Gastrocnemius medialis (tissue), 4 donors: ENCODE measurements at places on chromosomes 7 and 10. TPM values are rescaled to one million over a fixed set of nuclear protein-coding genes. Genes with fewer than 3 reads are reported as not detected.

DNA sequence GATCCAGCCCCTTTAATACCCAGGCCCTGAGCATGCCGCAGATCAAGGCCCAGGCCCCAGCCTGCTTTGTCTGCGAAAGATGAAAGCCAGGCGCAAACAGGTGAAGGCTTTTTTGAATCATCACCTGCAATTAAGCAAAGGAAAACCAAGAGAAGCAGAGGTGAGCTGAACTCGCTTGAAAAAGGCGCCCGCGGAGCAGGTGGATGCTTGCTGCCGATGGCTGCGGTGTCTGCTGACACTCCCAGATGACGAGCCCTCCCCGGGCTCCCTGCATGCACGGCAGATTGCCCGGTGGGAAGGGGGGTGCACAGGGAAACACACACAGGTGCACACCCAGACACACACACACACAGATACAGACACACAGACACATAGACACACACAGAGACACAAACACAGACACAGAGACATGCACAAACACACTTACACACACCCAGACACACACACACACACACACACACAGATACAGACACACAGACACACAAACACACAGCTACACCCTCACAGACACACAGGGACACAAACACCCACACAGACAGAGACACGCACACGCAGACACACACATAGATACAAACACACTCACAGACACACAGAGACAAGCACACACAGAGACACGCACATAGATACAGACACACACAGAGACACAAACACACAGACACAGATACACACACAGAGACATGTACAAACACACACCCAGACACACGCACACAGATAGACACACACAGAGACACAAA lies 142.6 kb upstream of the RNF32 start:
- H3K27me3 ChIP-seq: no peaks in the 10 kb centered on the region
- H3K36me3 ChIP-seq: no peaks in the 10 kb centered on the region
- no peaks in the 10 kb centered on the region for H3K4me1 ChIP-seq
- H3K27ac ChIP-seq: no peak overlapping the region
- DNase-seq: no peak
- H3K4me3 ChIP-seq: no peak overlapping the region

- H3K4me3 ChIP-seq: no peak overlapping the region
- no peak for DNase-seq
- peaks cover 5% of the 10 kb centered on the region for H3K27me3 ChIP-seq
- no peaks in the 10 kb centered on the region for H3K4me1 ChIP-seq
- H3K27ac ChIP-seq: no peak overlapping the region
Observed at GRCh38 chr7:138668946-138669345, 32.2 kb downstream of the SVOPL start.

GRCh38 chr7:73774923-73775322 lies 4.9 kb upstream of the CLDN3 start:
- no peak for DNase-seq
- H3K4me3 ChIP-seq: no peak overlapping the region
- H3K36me3 ChIP-seq: no peaks in the 10 kb centered on the region
- H3K27ac ChIP-seq: no peak overlapping the region
- no peaks in the 10 kb centered on the region for H3K4me1 ChIP-seq

- DNase-seq: no peak
- no peaks in the 10 kb centered on the region for H3K36me3 ChIP-seq
- no peaks in the 10 kb centered on the region for H3K27me3 ChIP-seq
- no peaks in the 10 kb centered on the region for H3K4me1 ChIP-seq
- no peak overlapping the region for H3K27ac ChIP-seq
Observed at GRCh38 chr10:32189400-32190084, 133.3 kb upstream of the KIF5B start.

DNA sequence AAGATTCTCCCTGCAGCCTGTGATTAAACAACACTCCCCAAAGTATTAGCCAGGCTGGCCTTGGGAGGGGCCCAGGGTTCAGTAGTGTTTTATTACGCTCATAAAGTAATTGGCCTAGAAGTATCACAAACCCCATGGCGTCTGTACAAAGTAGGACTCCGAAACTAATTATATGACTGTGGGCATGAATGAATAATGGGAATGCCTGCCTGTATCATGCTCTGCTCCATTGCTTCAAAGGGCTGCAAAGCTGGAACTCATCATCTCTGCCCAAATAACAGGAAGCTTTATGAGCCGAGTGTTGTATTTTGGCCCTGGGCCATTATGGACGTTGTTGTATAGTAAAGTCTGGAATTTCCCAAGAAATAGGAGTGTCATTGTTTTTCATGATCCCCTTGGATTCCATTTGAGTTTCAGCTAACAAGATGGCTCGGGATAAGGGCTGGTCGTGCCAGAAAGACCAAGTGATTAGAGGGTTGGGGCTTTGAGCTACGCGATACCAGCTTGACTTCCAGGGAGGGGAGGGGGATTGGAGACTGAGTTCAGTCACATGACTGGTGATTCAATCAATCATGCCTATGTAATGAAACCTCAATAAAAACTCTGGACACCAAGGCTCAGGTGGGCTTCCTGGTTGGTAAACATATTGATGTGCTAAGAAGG lies 65.3 kb upstream of the NPTX2 start:
- no peak for DNase-seq
- H3K27ac ChIP-seq: no peak overlapping the region
- H3K4me1 ChIP-seq: no peaks in the 10 kb centered on the region
- H3K36me3 ChIP-seq: no peaks in the 10 kb centered on the region
- H3K4me3 ChIP-seq: no peak overlapping the region

- no peak overlapping the region for H3K27ac ChIP-seq
- H3K4me1 ChIP-seq: no peaks in the 10 kb centered on the region
- H3K36me3 ChIP-seq: no peaks in the 10 kb centered on the region
Observed at GRCh38 chr10:93629647-93630305, 17.4 kb downstream of the PDE6C start.

The LIPJ gene
- total RNA-seq: 0.09 TPM

DNA sequence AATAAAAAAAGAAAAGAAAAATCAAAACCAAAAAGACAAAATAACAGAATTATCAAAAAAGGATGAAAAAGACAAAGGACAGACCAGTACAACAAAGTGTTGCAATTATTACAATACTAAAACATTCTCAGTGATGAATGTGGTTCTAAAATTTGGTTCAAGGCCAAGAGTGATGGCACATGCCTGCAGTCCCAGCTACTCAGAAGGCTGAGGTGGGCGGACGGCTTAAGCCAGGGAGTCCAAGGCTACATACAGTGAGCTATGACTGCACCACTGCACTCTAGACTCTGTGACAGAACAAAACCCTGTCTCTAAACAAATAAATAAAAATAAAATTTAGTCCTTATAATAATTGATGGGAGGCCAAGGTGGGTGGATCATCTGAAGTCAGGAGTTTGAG lies 14.5 kb downstream of the BAZ1B start:
- H3K4me1 ChIP-seq: peaks cover 7% of the 10 kb centered on the region
- H3K27ac ChIP-seq: no peak overlapping the region
- H3K4me3 ChIP-seq: no peak overlapping the region
- no peak for DNase-seq
- H3K27me3 ChIP-seq: no peaks in the 10 kb centered on the region

GRCh38 chr10:17764142-17764541 lies 12.1 kb downstream of the TMEM236 start:
- no peaks in the 10 kb centered on the region for H3K36me3 ChIP-seq
- no peak for DNase-seq
- no peaks in the 10 kb centered on the region for H3K4me1 ChIP-seq
- H3K27me3 ChIP-seq: no peaks in the 10 kb centered on the region
- H3K4me3 ChIP-seq: no peak overlapping the region
- no peak overlapping the region for H3K27ac ChIP-seq

- no peaks in the 10 kb centered on the region for H3K27me3 ChIP-seq
- no peak for DNase-seq
- H3K36me3 ChIP-seq: no peaks in the 10 kb centered on the region
- no peak overlapping the region for H3K27ac ChIP-seq
- H3K4me1 ChIP-seq: no peaks in the 10 kb centered on the region
Observed at GRCh38 chr7:4519819-4520520, 162.1 kb upstream of the FOXK1 start.

- H3K27me3 ChIP-seq: no peaks in the 10 kb centered on the region
- DNase-seq: no peak
- H3K27ac ChIP-seq: no peak overlapping the region
- H3K4me3 ChIP-seq: no peak overlapping the region
Observed at GRCh38 chr7:88268051-88268450, 38.6 kb downstream of the STEAP4 start.

The NRBF2 gene
- total RNA-seq: 29.2 TPM

DNA sequence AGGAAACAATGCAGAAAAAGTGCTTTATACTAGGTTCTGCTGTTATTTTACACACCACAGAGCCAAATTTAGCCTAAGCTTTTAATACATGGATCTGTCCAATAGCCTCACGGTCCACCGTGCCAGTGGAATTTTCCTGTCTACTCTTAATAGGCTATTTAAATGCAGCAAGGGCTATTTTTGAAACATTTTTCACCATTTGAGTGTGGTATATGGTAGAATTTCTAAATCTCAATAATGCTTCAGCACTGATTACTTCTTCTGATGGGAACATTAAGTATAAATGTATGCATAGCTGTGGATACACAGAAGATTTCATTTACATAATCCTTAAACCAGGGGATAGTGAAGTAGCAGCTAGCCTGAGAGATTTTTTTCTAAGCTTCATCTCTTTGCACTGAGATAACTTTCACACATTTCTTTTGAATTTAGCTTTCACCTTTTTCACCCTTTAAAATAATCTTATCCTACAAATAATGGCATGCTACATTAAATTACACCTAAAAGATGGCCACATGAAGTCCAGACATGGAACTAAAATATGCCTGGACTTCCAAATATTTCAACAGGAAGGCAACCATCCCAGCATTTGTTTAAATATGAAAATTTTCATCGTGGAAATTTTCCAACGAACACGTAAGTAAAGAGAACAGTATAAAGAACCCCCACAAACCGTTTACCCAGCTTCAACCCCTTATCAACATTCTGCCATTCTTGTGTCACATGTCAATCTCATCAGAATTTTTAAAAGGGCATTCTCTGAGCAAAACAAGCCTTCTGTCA lies 45.4 kb downstream of the AMPH start:
- H3K27ac ChIP-seq: no peak overlapping the region
- H3K27me3 ChIP-seq: no peaks in the 10 kb centered on the region
- no peaks in the 10 kb centered on the region for H3K36me3 ChIP-seq
- no peaks in the 10 kb centered on the region for H3K4me1 ChIP-seq

The SYT15B gene
- 1.6 TPM for total RNA-seq

GRCh38 chr10:16545116-16545736 lies 23.5 kb upstream of the C1QL3 start:
- H3K4me3 ChIP-seq: no peak overlapping the region
- H3K4me1 ChIP-seq: no peaks in the 10 kb centered on the region
- H3K27ac ChIP-seq: no peak overlapping the region
- H3K27me3 ChIP-seq: no peaks in the 10 kb centered on the region

DNA sequence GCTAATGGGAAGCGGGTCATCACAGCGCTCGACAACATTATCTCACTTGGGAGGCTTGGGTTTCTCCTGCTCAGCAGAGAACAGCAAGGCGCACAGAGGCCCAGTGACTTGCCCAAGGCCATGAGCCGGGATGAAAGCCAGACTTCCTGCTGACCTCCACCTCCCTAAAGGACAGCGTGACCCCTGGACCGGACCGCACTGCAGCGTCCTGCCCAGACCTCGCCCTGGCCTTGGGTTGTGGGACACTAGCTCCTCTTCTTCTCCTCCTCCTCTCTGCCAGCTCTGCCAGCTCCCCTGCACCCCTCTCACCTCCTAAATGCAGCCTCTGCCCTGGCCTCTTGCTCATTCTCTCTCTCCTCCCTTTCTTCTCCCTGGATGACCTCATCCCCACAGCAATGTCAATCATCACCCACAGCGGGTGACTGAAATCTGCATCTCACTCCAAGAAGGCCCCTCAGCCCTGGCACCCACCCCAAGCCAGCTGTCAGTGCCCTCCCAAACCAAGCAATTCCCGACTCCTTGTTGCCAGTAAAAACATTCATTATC lies 19.4 kb downstream of the SPOCK2 start:
- no peak overlapping the region for H3K4me3 ChIP-seq
- no peak for DNase-seq
- no peak overlapping the region for H3K27ac ChIP-seq
- H3K4me1 ChIP-seq: peaks cover 7% of the 10 kb centered on the region
- H3K27me3 ChIP-seq: no peaks in the 10 kb centered on the region

- DNase-seq: no peak
- peaks cover 31% of the 10 kb centered on the region for H3K27me3 ChIP-seq
- no peak overlapping the region for H3K27ac ChIP-seq
- no peaks in the 10 kb centered on the region for H3K36me3 ChIP-seq
Observed at GRCh38 chr10:43078986-43079273, 2.1 kb downstream of the RET start.

GRCh38 chr7:34728156-34728555 lies 70.1 kb downstream of the NPSR1 start:
- no peak overlapping the region for H3K27ac ChIP-seq
- no peak for DNase-seq
- H3K36me3 ChIP-seq: no peaks in the 10 kb centered on the region
- H3K4me3 ChIP-seq: no peak overlapping the region

The PTTG1IP2 gene
- total RNA-seq: not detected

- H3K4me3 ChIP-seq: no peak overlapping the region
- no peak overlapping the region for H3K27ac ChIP-seq
- DNase-seq: no peak
- no peaks in the 10 kb centered on the region for H3K4me1 ChIP-seq
- no peaks in the 10 kb centered on the region for H3K27me3 ChIP-seq
- no peaks in the 10 kb centered on the region for H3K36me3 ChIP-seq
Observed at GRCh38 chr10:75950997-75951589, 519.7 kb downstream of the LRMDA start.

The RPEL1 gene
- not detected for total RNA-seq

GRCh38 chr10:93436591-93437085 lies 45.5 kb downstream of the MYOF start:
- H3K27me3 ChIP-seq: no peaks in the 10 kb centered on the region
- DNase-seq: peak; percentile 35
- no peaks in the 10 kb centered on the region for H3K36me3 ChIP-seq
- H3K27ac ChIP-seq: peak overlapping the region; percentile 94

The CTNNA3 gene
- total RNA-seq: 19.2 TPM
